A549 treated with CORT108297 at 1 μM for 4 hours (cell line): ENCODE measurements at places on chromosomes 2 and 18. TPM values are rescaled to one million over a fixed set of nuclear protein-coding genes. Genes with fewer than 3 reads are reported as not detected.

MAPK4 gene
- 0.08 to 0.11 TPM (median 0.09 TPM) in 5 replicates for total RNA-seq

E2F6 gene
- 25.3 to 30.1 TPM (median 28.1 TPM) in 5 replicates for total RNA-seq

CDH7 gene
- 0.02 to 0.06 TPM in 2 of 5 replicates, not detected in the others for total RNA-seq

ACKR3 gene
- 20.2 to 28.9 TPM (median 24.0 TPM) in 5 replicates for total RNA-seq

ARHGAP25 gene
- 0.12 to 0.36 TPM (median 0.19 TPM) in 5 replicates for total RNA-seq

DQX1 gene
- total RNA-seq, result 0.06 to 0.16 TPM (median 0.12 TPM) in 5 replicates

ICA1L gene
- total RNA-seq, result 1.4 to 2.0 TPM (median 2.0 TPM) in 5 replicates

SPC25 gene
- 15.7 to 21.5 TPM (median 20.3 TPM) in 5 replicates for total RNA-seq

CIB4 gene
- 0.16 to 0.34 TPM in 2 of 5 replicates, not detected in the others for total RNA-seq

ANKRD30B gene
- total RNA-seq, result 0.02 to 0.03 TPM (median 0.02 TPM) in 3 of 5 replicates, not detected in the others

MC2R gene
- total RNA-seq, result not detected in 5 replicates

UCN gene
- total RNA-seq, result 0.48 to 2.5 TPM (median 1.6 TPM) in 5 replicates

FLACC1 gene
- total RNA-seq, result 0.09 to 0.31 TPM (median 0.18 TPM) in 4 of 5 replicates, not detected in the other

DUSP2 gene
- 0.22 to 0.56 TPM (median 0.44 TPM) in 5 replicates for total RNA-seq

AKAIN1 gene
- not detected in 5 replicates for total RNA-seq

CXCR4 gene
- total RNA-seq, result 0.28 to 0.75 TPM (median 0.51 TPM) in 5 replicates

PDE1A gene
- total RNA-seq, result 0.09 to 0.18 TPM (median 0.14 TPM) in 5 replicates

PRKAG3 gene
- not detected in 5 replicates for total RNA-seq

RMC1 gene
- total RNA-seq, result 12.7 to 17.2 TPM (median 15.9 TPM) in 5 replicates

GKN2 gene
- total RNA-seq, result 2.4 to 4.1 TPM (median 2.9 TPM) in 5 replicates

SERPINB4 gene
- total RNA-seq, result 0.14 to 0.25 TPM (median 0.19 TPM) in 5 replicates

MARCHF4 gene
- total RNA-seq, result 40.0 to 54.4 TPM (median 45.6 TPM) in 5 replicates

EGR4 gene
- total RNA-seq, result 0.07 to 0.32 TPM (median 0.17 TPM) in 5 replicates

C2orf80 gene
- total RNA-seq, result not detected in 5 replicates
